ENCODE measurements at places on chromosomes 4 and X. TPM values are rescaled to one million over a fixed set of nuclear protein-coding genes. Genes with fewer than 3 reads are reported as not detected.

The LAGE3 gene
- 57.3 TPM for total RNA-seq

The ATP2B3 gene
- total RNA-seq: 0.13 TPM

The TLR6 gene
- 1.8 TPM for total RNA-seq

The PABPC4L gene
- 0.05 TPM for total RNA-seq

The CLIC2 gene
- 0.07 TPM for total RNA-seq

The SMARCA5 gene
- 19.6 TPM for total RNA-seq

The TXK gene
- total RNA-seq: 0.14 TPM

The TNIP3 gene
- total RNA-seq: 0.43 TPM

The HSFX3 gene
- not detected for total RNA-seq

The CT45A2 gene
- not detected for total RNA-seq

The RASL11B gene
- 0.13 TPM for total RNA-seq

The NPY2R gene
- not detected for total RNA-seq

The MGAT4D gene
- total RNA-seq: not detected
